ENCODE measurements at places on chromosomes 11 and 22.

DNA sequence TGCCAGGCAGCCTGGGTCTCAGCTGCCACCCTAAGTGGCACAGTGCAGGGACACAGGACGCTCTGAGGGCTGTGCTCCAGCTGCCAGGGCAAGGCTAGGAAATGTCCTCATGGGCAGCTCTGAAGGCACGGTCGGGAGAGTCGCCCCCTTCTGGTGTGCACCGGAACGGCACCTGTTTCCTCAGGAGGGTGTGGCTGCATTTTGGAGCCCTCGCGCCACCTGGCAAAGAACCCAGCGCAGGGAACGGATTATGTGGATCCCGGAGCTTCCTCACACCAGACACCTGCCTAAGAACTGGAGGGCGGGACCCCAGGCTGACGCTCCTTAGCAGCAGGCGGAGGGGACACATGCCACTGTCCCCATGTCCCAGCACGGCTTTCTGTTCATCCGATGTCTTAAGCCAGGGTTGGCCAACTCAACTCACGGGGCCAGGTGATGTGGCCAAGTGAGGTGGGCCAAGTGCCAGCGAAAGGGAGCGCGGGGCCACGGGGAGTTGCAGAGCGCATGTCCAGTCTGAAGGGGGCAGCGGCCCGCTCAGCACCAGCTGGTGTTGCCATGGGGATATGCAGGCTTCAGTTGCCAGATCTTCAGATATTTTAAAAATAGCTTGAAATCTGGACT, 5.1 kb upstream of the SLC22A8 start:
- DNase-seq = peak; percentile 52

- DNase-seq = no peak
Observed at GRCh38 chr11:57460022-57460757, at the start of gene RTN4RL2. TSS of gene RTN4RL2 (plus strand) at chr11:57460528. CDS start at chr11:57460866, 338 bp downstream.

GRCh38 chr22:25482091-25482760, 82.2 kb upstream of the GRK3 start:
- DNase-seq = no peak

DNA sequence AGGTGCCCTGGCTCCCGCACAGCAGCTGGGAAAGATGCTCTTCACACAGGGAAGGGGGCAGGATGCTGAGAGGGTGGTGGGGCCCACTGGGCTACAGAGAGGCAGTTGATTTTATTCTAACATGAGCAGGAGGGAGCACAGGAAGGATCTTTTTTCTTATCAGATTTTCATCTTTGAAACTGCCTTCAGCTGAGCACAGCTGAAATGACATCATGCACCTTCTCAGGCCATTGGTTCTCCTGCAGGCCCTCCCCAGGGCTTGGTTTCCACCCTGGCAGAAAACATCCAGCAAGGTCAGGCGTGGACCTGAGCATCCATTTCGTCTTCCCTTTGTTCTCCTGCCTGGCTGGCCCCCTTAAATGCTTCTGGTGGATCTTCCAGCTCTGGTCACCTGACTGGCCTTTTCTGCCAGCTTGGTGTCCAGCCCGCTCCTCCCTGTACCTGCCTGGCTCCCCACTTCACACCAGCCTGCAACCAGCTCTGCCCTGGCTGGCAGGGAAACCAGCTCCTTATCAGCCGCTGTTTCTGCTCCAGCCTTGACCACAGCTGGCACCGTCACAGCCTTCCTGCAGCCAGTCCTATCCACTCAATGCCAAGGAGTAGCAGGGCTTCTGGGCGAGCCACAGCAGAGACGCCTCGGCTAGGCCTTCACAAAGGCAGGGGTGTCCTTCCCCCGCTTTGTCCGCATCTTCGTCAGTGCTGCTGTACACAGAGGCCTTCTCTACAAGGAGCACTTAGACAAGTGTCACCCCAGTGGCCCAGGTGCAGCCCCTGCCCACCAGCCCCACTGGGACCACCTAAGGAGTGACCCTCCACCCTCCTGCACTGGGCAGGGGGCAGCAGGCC, 36.5 kb downstream of the TOM1 start:
- DNase-seq = no peak

- no peak for DNase-seq
Observed at GRCh38 chr11:26227301-26227746, 104.6 kb upstream of the ANO3 start.

- no peak for DNase-seq
Observed at GRCh38 chr11:106217456-106217855, 140.0 kb downstream of the AASDHPPT start.

DNA sequence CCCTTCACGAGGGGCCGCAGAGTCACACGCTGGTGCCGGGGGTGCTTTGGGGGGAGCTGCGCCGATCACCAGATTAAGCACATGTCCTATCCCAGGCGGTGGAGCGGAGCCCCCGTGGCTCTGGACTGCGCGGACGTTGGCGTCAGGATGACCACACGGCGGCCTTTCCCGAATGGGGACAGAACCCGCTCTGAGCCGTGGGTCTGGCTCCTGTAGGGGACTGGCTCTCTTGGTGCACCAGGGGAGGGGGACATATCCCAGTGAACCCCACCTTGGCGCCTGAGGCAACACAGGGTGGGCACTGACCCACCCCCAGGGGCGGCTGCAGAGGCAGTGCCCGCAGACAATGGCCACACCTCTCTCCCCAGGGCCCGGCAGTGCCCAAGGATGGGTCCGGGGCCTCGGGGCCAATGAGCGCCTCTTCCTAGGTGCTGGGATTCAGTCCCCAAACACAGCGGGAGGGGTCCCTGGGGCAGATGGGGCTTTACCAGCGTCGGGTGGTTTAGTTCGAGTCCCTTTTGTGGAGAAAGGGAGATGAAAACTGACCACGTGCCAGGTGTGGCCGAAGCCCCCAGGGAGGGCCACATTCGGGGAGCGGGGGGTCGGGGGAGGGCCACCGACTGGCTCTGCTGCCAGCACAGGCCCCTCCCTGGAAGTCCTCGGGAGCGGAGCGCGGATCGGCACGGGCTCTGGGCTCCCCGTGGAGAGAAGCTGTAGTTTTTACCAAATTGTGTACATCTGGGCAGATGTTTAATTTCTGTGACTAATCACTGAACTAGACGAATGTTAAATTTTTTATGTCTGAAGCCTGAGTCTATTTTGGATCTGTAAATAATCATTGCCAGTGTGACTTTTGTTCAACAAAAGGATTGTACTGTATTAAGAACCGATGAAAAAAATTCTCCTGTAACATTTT, 58.9 kb downstream of the GRAMD4 start:
- DNase-seq = no peak

DNA sequence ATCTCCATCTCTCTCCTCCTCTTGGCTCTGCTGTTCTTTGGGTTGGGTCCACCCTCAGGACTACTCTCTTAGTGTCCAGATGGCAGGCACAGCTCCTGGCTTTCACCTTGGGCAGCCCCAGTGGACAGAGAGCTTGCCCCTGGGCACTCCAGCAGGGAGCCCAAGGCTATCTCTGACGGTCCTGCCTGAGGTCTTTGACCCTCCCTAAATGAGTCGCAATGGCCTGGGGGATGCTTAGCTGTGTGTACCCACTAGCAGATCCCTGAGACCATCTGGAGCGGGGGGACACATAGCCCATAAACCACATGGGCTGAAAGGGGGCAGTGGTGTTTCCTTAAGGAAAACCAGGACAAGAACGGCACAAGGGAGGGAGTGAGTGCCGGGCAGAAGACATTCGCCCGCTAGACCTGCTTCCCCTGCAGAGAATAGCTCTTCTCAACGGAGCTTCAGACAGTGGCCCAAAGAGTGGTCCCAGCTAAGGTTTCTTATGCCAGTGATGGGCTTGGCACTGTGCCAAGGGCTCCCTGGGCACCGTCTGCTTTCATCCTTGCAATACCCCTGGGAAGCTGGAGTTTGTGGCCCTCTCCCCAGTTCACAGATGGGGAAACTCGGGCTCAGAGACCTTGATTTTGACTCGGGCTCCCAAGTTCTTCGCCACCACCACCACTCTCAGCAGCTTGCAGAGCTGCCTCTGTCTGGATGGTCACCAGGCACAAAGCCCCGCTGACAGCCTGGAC, 53.9 kb upstream of the ANO1 start:
- DNase-seq = no peak

DNA sequence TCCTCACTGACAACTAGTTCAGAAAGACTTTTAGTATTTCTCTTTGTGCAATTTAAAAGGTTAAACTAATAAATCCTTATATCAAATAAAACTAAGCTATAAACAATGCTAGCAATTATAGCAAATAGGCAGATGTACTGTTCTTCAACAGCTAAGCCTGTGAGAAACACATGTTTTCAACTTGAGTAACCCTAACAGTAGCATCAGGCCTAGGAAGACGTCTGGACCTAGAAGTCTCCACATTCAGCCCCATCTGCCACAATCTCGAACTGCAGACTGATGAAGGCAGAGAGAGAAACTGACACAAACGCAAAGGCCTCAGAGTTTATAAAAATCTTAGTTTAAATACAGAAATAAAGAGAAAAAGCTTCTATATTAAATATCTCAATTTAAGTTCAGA, 2.5 kb downstream of the ST13 start:
- no peak for DNase-seq

DNA sequence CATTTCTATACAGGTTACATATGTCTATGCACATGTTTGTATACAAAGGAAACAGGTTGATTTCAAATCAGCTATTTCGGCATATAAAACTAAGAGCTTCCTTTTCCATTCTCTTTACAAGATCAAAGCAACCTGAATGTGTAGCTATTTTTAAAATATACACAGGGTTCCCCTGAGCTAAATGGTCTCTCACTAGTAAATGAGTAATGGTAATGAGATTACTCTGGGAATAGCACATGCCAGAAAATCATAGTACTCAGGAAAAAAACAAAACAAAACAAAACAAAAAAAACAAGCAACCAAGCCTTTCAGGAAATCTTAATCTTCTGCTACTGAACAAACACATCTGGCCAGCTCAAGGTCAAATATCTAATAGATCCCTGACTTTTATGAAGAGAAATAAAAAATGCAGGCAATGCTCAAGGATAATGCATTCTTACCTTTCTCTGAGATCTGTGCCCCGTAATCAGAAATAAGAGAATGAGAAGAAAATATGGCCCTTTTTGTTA, 156.6 kb upstream of the POU2AF2 start:
- DNase-seq = no peak

- no peak for DNase-seq
Observed at GRCh38 chr22:33014621-33015020, 43.6 kb downstream of the SYN3 start.

- DNase-seq = no peak
Observed at GRCh38 chr11:134015556-134015955, 53.3 kb upstream of the JAM3 start.

DNA sequence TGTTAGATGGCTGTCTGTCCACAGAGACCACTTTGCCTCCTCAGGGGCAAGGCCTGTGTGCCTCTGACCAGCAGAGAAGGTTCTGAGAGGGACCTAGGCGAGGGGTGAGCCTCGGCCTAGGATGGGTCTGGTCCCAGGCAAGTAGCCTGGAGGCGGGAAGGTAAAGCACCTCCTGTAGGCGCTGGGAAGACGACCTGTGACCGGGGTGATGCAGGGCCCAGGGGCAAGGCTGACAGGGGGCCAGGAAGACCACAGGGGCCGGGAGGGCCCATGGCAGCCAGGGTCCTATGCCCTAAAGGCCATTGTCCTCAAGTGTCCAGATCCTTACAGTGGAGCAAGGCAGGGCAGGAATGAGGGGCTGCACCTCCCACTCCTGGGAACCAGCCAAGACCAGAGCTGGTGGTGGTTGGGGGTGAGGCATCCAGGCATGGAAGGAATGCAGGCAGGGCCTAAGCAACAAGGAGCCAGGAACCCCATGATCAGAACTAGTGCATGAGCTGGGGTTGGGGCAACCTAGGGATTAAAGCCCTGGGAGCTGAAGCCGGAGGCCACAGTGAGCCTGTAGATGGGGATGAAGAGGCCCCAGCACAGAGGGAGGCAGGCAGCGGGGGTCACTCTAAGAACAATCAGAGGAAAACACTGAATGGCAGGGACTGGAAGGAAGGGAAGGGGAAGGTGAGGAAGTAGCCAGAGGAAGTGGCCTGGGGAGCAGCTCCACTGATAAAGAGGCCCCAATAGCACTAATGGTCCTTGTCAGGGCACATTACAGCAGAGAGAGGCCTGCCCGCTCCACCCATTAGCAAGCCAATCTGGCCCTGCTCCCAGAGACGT, 32.9 kb upstream of the KLHL35 start:
- no peak for DNase-seq

- peak; percentile 16 for DNase-seq
Observed at GRCh38 chr22:39530692-39531331, 1.7 kb downstream of the RPS19BP1 start.

DNA sequence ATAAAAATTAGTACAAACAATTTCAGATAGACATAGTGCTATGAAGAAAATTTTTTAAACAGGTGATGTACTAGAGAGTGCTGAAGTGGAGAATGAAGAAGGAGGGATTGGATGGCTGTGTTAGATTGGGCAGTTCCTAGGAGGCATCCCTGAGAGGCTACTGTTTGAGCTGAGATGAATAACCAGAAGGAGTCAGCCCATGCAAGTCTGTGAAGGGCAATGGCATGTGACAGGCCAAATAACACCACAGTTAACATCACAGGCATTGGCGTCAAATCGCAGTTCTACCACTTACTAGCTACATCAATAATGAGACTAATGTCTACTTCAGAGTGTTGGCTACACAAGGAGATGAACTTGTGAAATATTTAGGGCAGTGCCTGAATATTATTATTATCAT, 35.4 kb downstream of the HORMAD2 start:
- DNase-seq = no peak

DNA sequence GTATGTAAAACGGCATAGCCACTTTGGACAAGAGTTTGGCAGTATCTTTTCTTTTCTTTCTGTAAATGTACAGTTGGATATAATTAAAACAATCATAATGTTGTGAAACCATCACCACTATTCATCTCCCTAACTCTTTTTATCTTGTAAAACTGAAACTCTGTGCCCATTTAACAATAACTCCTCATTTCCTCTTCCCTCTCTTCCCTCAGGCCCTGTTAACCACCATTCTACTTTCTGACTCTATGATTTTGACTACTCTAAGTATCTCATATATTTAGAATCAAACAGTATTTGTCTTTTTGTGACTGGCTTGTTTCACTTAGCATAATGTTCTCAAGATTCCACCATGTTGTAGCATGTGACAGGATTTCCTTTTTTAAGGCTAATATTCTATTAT, 10.2 kb downstream of the SCUBE2 start:
- DNase-seq = no peak

GRCh38 chr11:69054397-69055211, 5.9 kb downstream of the TPCN2 start:
- no peak for DNase-seq

DNA sequence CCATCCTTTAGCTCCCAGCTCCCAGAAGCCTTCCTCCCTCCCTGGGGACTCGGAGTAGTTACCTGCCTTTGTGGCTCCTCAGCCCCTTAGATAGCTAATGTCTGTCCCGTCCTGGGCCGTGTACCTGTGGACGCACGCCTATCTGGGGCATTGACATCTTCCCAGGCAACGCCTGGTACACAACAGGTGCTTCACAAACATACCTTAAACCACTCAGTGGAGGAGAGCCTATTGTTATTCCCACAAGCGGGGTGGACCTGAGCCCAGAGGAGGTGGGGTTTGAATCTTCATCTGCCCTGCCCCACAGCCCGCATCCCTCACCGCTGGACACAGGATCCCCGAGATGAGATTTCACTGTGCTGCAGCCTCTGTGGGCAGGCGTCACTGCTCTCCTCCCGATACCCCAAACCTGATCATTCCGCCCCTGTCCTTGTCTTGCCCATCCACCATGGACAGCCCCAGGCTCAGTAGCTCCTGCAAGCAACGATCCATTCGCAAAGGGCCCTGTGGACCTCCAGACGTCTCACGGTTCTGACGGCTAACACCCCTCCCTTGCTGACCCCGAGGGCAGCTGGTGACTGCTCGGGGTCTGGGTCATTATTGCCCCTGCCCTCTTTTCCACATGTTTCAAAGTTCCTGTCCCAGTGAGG, 73.8 kb upstream of the SHISAL1 start:
- DNase-seq = no peak

Measured in stimulated activated CD4-positive, alpha-beta T cell treated with anti-CD3 and anti-CD28 coated beads, Interleukin-4, amount 100 ng/mL, for 48 hours (primary cell).